ENCODE measurements at places on chromosomes 3 and 15. TPM values are rescaled to one million over a fixed set of nuclear protein-coding genes. Genes with fewer than 3 reads are reported as not detected.

VPS33B gene
- total RNA-seq: 8.6 TPM

CNTN6 gene
- total RNA-seq: 0.66 TPM

WDR49 gene
- total RNA-seq: 0.12 TPM

GPR149 gene
- not detected for total RNA-seq

VPS18 gene
- 51.5 TPM for total RNA-seq

PIGB gene
- total RNA-seq: 14.2 TPM

LMAN1L gene
- total RNA-seq: 0.25 TPM

GALNT15 gene
- total RNA-seq: 11.5 TPM

TTLL13 gene
- under 0.01 TPM for total RNA-seq

TNIK gene
- 28.9 TPM for total RNA-seq

PRRT3 gene
- 2.5 TPM for total RNA-seq

MUC4 gene
- total RNA-seq: not detected

CLRN1 gene
- total RNA-seq: not detected

ETV5 gene
- total RNA-seq: 26.1 TPM

XCR1 gene
- not detected for total RNA-seq

RAD51 gene
- total RNA-seq: 6.9 TPM

PATL2 gene
- total RNA-seq: 0.62 TPM

USP8 gene
- 36.3 TPM for total RNA-seq

ABCC5 gene
- total RNA-seq: 12.3 TPM

ANKRD63 gene
- not detected for total RNA-seq

DPH6 gene
- total RNA-seq: 17.5 TPM

TMEM44 gene
- total RNA-seq: 21.3 TPM

TMEM212 gene
- not detected for total RNA-seq

GNAT1 gene
- total RNA-seq: not detected

ZNF662 gene
- 1.7 TPM for total RNA-seq

SLC22A14 gene
- 0.12 TPM for total RNA-seq

SCN11A gene
- total RNA-seq: 0.13 TPM

ZDHHC19 gene
- not detected for total RNA-seq

ANKUB1 gene
- not detected for total RNA-seq

TMC3 gene
- total RNA-seq: not detected

NEO1 gene
- 27.0 TPM for total RNA-seq

CCR3 gene
- not detected for total RNA-seq

PRTG gene
- total RNA-seq: 0.62 TPM

FAM43A gene
- total RNA-seq: 8.6 TPM

MASP1 gene
- 1.2 TPM for total RNA-seq

SLC28A2 gene
- not detected for total RNA-seq

PLCB2 gene
- 0.53 TPM for total RNA-seq

SMCO1 gene
- not detected for total RNA-seq

TGM5 gene
- total RNA-seq: not detected

SAMMSON gene
- total RNA-seq: not detected

DNASE1L3 gene
- total RNA-seq: not detected

CSTA gene
- 0.66 TPM for total RNA-seq

OGG1 gene
- total RNA-seq: 23.5 TPM

NOX5 gene
- 0.13 TPM for total RNA-seq

CSPG5 gene
- total RNA-seq: 0.25 TPM

ULK3 gene
- total RNA-seq: 13.1 TPM

SLC30A4 gene
- 15.0 TPM for total RNA-seq

Data from aortic smooth muscle cell (primary cell).